Memory B cell (primary cell): ENCODE measurements at places on chromosomes 4 and X.
A peak's percentile ranks its signal among the peaks of the same experiment; 100 is the strongest.

DNA sequence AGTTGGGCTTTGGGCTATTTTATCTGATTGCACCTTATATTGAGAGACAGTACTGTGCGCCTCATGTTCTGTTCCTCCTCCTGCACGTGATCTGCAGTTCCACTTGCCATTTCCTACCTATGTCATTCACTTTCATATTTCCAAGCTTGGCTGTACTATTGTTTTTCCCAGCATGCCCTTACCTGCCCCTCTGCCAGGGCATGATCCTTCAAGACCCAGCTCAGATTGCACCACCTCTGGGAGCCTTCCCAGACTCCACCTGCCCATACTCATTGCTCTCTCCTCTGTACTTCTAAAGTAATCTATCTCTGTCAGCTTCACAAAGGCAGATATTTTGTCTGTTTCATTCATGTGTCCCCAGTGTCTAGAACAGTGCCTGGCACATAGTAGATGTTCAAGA is 11.6 kb downstream of the SLC25A5 start:
- H3K27ac ChIP-seq = no peak overlapping the region
- H3K36me3 ChIP-seq = no peaks in the 10 kb centered on the region
- no peak for DNase-seq
- H3K4me3 ChIP-seq = no peak overlapping the region

DNA sequence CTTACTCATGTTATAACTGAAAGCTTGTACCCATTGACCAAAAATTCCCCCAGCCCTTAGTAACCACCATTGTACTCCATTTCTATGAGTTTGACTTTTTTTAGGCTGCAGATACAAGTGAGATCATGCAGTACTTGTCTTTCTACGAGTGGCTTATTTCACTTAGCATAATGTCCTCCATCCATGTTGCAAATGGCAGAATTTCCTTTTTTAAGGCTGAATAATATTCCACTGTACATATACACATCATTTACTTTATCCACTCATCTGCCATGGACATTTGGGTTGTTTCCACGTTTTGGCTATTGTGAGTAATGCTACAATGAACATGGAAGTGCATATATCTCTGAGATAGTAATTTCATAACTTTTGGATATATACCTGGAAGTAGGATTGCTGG is 10.4 kb downstream of the RBM3 start:
- no peak overlapping the region for H3K4me3 ChIP-seq
- no peaks in the 10 kb centered on the region for H3K4me1 ChIP-seq
- no peaks in the 10 kb centered on the region for H3K27me3 ChIP-seq
- DNase-seq = no peak
- H3K36me3 ChIP-seq = no peaks in the 10 kb centered on the region

GRCh38 chr4:61201561-61201960 is 1.4 kb downstream of the ADGRL3 start:
- no peaks in the 10 kb centered on the region for H3K4me1 ChIP-seq
- H3K4me3 ChIP-seq = no peak overlapping the region
- peaks cover 3% of the 10 kb centered on the region for H3K36me3 ChIP-seq
- no peak for DNase-seq
- H3K27me3 ChIP-seq = peaks cover 14% of the 10 kb centered on the region
- no peak overlapping the region for H3K27ac ChIP-seq

DNA sequence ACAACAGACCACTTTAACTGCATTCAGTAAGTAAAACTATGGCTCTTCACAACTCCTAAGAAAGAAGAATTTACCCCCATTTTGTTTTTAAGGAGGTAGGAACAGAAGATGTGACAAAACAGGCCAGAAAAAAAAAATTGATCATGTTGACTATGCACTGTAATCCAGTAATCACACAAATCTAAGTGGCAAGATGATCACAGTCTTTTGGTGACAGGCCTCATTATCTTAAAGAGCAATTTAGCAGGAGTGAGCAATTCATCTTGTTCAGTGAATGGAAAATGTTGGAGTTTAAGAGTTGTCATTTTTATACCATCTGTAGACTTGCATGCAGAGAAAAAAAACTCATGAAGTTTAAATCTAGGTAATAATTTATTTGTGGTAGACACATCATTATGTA is 115.1 kb downstream of the SLC39A8 start:
- H3K4me3 ChIP-seq = no peak overlapping the region
- no peaks in the 10 kb centered on the region for H3K4me1 ChIP-seq
- H3K27me3 ChIP-seq = peaks cover 2% of the 10 kb centered on the region
- H3K36me3 ChIP-seq = no peaks in the 10 kb centered on the region
- no peak overlapping the region for H3K27ac ChIP-seq

DNA sequence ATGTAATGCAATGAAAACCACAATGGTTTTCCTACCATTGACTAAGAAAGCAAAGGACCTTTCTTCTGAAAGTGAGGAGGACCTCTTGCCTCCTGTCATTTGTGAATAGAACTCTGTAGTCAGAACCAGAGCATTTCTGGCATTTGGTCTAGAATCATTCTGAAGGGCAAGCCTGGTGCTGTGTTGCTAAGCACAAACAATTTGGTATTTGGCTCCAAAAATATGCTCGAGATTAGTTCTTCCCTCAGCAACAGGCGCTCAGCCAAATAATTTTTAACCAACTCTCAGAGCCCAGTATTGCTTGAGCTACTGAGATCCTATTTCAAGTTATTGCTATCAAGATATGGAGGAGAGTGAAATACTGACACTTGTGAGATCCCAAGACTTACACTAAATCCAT is 71.0 kb downstream of the SNCA start:
- H3K27ac ChIP-seq = no peak overlapping the region
- no peak overlapping the region for H3K4me3 ChIP-seq
- no peaks in the 10 kb centered on the region for H3K36me3 ChIP-seq
- no peak for DNase-seq

DNA sequence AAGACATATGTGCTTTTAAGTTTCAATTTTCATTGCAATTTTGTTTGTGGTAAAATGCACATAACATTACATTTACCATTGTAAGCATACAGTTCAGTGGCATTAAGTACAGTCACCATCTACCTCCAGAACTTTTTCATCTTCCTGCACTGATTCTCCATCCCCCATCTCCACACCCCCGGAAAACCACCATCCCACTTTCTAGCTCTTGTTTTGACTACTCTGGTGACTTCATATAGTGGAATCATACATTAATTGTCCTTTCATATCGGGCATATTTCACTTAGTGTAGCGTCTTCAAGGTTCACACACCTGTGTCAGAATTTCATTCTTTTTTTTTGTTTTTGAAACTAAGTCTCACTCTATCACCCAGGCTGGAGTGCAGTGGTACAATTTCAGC is 143.5 kb downstream of the GPR143 start:
- no peak for DNase-seq
- H3K4me3 ChIP-seq = no peak overlapping the region
- H3K27ac ChIP-seq = no peak overlapping the region
- H3K27me3 ChIP-seq = no peaks in the 10 kb centered on the region
- H3K36me3 ChIP-seq = peaks cover 17% of the 10 kb centered on the region
- H3K4me1 ChIP-seq = peaks cover 13% of the 10 kb centered on the region

DNA sequence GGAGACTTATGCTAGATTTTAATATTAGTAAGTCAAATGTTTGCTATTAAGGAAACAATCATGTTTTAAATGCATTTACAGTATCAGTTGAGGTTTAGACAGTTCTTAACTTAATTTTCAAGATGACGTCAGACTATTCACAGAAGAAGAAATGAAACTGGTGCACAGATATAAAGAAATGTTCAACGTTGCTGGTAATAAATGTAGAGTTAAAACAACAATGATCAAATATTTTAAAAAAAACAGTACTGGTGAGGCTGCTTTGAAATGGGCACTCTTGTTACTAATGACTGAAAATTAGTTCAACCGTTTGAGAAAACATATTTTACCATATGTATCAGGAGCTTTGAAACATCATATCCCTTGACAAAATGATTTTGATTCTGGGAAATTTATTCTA is 44.2 kb downstream of the ABHD18 start:
- H3K4me1 ChIP-seq = no peaks in the 10 kb centered on the region
- DNase-seq = no peak
- no peaks in the 10 kb centered on the region for H3K27me3 ChIP-seq
- H3K4me3 ChIP-seq = no peak overlapping the region

DNA sequence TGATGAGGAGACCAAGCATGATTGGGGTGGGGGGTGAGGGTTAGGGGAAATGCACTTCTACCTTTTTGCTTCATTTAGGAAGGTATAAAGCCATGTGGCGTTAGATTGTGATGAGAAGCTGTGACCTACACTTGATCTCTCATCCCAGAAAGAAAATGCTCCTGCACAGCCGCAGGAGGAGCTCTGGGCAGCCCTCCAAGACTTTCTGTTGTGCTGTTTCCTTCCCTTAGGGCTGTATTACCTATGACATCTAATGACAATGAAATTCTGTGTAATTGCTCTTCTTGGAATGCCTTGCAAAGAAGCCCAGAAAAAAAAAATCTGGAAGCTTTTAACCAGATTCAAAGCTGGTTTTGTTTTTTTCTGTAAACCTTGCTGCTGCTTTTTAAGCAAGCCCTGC is 13.4 kb downstream of the PRPS2 start:
- H3K36me3 ChIP-seq = peaks cover 9% of the 10 kb centered on the region
- H3K27me3 ChIP-seq = no peaks in the 10 kb centered on the region
- H3K4me1 ChIP-seq = peaks cover 2% of the 10 kb centered on the region
- H3K27ac ChIP-seq = no peak overlapping the region

GRCh38 chrX:10854594-10854993 is 234.2 kb upstream of the MID1 start:
- no peak for DNase-seq
- no peaks in the 10 kb centered on the region for H3K27me3 ChIP-seq
- peaks cover 2% of the 10 kb centered on the region for H3K4me1 ChIP-seq
- no peak overlapping the region for H3K27ac ChIP-seq
- H3K4me3 ChIP-seq = no peak overlapping the region

DNA sequence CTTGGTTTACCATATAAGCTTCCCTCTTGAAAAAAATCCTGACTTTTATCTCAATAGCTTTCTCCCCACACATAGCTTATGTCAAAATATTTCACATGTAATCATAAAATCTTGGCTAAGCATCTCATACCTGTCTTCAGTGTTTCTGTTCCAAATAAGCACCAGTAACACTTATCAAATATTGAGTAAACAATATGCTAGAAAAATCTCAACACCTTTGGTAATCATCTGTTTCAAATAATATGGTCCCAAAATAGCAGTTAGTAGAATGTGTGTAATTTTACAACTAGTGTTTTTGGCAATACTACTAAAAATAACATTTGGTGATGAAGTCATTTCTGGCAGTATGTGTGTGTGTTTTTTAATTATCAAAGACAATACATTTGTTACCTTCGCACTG is 2138.2 kb downstream of the PCDH7 start:
- no peaks in the 10 kb centered on the region for H3K4me1 ChIP-seq
- H3K4me3 ChIP-seq = no peak overlapping the region
- H3K27ac ChIP-seq = no peak overlapping the region
- no peak for DNase-seq

DNA sequence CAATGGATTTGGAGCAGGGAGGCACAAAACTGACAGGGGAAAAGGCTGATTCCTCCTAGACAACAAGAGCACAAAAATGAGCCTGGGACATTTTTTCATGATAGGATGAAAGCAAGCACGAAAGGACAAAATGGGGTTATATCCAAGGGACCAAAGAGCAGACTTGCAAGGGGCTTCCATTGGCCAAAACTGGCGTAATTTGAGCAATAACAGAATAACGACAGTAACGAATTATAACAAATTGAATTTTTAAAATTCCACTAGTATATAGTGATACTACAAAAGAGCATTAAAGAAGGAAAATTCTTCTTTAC is 10.3 kb downstream of the SPP1 start:
- no peak overlapping the region for H3K4me3 ChIP-seq
- no peaks in the 10 kb centered on the region for H3K4me1 ChIP-seq
- no peak overlapping the region for H3K27ac ChIP-seq
- H3K36me3 ChIP-seq = no peaks in the 10 kb centered on the region
- peaks cover 11% of the 10 kb centered on the region for H3K27me3 ChIP-seq

GRCh38 chrX:38927592-38927991 is 126.3 kb downstream of the MID1IP1 start:
- no peaks in the 10 kb centered on the region for H3K36me3 ChIP-seq
- DNase-seq = no peak
- no peak overlapping the region for H3K4me3 ChIP-seq
- H3K27me3 ChIP-seq = no peaks in the 10 kb centered on the region
- no peak overlapping the region for H3K27ac ChIP-seq

GRCh38 chr4:41122775-41123174 is 91.6 kb downstream of the APBB2 start:
- DNase-seq = no peak
- H3K4me3 ChIP-seq = no peak overlapping the region
- no peaks in the 10 kb centered on the region for H3K36me3 ChIP-seq
- H3K27me3 ChIP-seq = no peaks in the 10 kb centered on the region
- H3K27ac ChIP-seq = no peak overlapping the region
- H3K4me1 ChIP-seq = no peaks in the 10 kb centered on the region

GRCh38 chr4:8238036-8238511 is 31.5 kb upstream of the HTRA3 start:
- H3K4me3 ChIP-seq = no peak overlapping the region
- peak overlapping the region; percentile 72 for H3K27ac ChIP-seq
- peaks cover 10% of the 10 kb centered on the region for H3K36me3 ChIP-seq
- DNase-seq = peak; percentile 75
- H3K4me1 ChIP-seq = peaks cover 15% of the 10 kb centered on the region

GRCh38 chr4:80413086-80413485 is 77.6 kb downstream of the CFAP299 start:
- peaks cover 3% of the 10 kb centered on the region for H3K4me1 ChIP-seq
- H3K27me3 ChIP-seq = peaks cover 8% of the 10 kb centered on the region
- H3K4me3 ChIP-seq = no peak overlapping the region
- no peak for DNase-seq
- H3K36me3 ChIP-seq = no peaks in the 10 kb centered on the region
- no peak overlapping the region for H3K27ac ChIP-seq

DNA sequence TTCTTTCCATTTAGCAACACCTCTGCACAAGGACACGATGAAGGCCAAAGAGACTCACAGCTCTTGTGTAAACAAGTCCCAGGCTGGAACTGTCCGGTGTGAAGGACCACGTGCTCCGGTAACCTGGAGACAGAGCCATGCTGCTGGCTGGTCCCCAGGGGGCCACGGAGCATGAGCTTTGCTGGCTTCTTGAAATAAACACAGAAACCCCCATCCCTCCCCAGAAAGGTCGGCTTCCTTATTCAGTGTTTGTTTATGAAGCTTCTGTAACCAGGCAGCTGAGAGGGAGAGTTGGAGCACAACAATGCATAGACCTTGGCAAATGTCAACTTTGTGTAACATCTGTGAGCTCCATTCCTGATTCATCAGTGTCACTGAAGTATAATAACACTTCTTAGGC is 109.4 kb downstream of the GPR143 start:
- no peaks in the 10 kb centered on the region for H3K27me3 ChIP-seq
